GM10248 (cell line): ENCODE measurements at places on chromosomes 11 and 22.

GRCh38 chr22:28498044-28498443, 181.6 kb downstream of the TTC28 start:
- no peak for DNase-seq

DNA sequence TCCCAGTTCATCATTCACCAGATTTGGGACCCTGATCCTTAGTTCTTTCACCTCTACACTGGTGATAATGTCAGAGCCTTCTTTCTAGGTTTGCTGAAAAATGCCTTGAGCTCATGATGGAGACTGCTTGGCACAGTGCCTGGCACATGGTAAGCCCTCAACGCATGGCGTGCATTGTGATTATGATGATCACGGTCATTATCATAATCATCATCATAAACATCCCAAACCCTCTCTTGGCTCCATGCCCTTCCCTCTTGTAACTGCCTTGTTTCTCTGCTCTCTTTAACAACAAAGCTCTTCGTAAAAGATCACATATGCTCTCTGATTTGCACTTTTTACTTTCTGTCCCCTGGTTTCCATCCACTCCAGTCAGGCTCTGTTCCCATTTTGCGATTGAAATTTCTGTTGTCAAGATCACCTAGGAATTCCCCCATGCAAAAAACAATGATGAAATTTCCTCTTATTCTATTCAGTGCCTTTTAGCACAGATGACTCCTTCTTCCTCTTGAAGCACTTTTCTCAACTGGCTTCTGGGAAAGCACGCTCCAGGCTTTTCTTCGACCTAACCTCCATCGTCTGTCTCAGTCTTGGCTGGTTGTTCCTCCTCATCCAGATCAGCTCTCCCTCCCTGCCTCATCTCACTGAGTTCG, 479.1 kb downstream of the OPCML start:
- no peak for DNase-seq

DNA sequence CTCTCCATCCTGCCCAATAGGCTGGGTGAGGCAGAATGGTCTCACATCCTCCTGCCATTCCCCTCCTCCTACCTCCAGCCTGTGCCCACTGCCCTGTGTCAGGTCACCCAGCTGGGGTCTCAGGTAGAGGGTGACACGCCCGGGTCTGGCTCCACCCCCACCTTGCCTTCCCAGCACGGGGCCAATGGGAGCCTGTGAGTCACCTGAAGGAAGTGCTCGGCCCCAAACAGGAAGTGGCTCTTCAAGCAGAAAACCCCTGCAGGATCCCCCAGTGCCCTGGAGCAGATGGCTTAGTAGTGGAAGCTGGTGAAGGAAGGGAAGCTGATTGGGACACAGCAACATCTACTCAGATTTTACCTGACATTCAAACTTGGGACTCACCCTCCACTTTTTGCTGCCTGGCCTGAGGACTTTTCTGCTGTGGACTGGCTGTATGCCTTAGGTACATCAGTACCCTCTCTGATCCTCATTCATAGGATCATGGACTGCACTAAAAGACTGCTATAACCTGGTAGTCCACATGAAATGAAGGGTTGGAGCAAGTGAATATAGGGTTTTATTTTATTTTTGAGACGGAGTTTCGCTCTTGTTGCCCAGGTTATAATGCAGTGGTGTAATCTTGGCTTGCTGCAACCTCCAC, 33.4 kb downstream of the GDPD5 start:
- DNase-seq = peak; percentile 64

- peak; percentile 86 for DNase-seq
Measured at GRCh38 chr11:848380-848931, 5.8 kb downstream of the TSPAN4 start.

- DNase-seq = no peak
Measured at GRCh38 chr11:121358760-121359159, 66.2 kb downstream of the SC5D start.

DNA sequence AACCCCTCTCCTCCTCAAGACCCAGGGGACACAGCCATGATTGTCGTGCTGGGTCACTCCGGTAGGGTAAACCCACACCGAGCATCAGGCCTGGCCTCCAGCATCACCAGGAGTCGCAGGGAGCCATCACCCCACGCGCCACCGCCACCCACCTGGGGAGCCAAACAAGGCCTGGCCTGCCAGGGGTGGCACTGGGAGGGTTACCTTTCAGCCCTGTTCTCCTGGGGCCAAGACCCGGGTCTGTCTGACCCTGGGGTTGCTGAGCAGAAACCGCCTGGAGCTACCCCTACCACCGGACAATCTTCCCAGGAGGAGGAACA, 39.3 kb upstream of the NNMT start:
- DNase-seq = no peak

DNA sequence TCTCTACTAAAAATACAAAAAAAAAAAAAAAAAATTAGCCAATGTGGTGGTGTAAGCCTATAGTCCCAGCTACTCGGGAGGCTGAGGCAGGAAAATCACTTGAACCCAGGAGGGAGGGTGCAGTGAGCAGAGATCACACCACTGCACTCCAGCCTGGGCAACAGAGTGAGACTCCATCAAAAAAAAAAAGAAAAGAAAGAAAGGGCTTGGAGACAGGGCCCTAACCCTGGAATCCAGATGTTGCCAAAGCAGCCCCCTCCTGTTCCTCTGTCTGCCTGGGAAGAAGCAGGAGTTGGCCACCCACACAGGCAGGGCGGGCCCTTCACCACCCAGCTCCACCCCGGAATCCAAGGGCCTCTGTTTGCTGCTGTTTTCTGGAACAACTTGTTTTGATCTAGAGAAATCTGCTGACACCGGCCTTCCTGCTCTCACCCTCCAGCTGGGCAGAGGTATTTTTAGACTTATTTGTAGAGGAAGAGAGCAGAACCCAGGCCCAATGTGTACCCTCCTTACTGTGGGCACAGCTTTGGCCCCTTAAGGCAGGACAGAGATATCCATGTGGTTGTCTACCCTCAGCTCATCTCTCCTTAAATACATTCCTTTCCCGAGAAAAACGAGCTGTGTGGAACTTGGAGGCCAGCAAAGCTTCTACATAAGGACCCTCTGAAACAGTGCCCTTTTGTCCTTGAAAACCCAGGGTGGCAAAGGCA, 2.7 kb upstream of the NEAT1 start:
- no peak for DNase-seq

- DNase-seq = no peak
Measured at GRCh38 chr22:35394810-35395563, 5.0 kb upstream of the MCM5 start.

DNA sequence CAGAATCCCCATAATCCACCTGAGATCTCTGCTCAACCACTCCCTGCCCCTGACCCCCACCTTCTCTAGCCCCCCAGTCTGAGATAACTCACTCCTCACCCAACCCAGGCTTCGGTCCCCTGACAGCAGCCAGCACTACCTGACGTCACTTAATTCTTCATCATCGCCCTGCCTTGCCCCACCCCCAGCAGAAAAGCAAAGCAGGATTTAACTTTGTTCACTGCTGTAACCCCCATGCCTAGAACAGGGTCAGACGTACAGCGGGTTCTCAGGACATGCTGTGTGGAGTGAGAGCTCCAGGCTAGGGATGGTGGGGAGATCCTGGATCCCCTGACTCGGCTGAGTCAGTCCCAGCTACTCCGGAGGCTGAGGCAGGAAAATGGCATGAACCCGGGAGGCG, 45.8 kb downstream of the ELFN2 start:
- no peak for DNase-seq
